CD4-positive, alpha-beta T cell treated with Interleukin-15 for 4 hours (primary cell): ENCODE measurements at places on chromosomes 7 and 10.
A peak's percentile ranks its signal among the peaks of the same experiment; 100 is the strongest.

DNA sequence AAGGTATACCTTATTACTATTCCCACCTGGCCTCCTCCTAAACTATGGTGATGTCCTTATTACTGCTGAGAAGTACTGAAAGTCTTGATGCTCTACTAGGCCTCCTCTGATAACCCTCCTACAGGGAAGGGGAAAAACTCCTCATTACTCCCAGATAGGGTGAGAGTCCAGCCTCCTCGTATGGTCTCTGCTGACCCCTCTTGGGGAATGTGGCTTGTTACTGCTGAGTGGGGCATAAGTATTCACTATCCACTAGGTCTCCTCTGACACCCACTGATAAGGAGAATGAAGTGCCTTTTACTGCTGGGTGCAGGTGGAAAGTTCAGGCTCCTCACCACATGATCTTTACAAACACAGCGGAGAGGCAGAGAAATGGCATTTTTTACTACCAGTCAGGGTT lies 222.9 kb downstream of the CHRM2 start:
- DNase-seq = no peak

GRCh38 chr10:133141958-133142340 lies 18.1 kb upstream of the KNDC1 start:
- DNase-seq = no peak

DNA sequence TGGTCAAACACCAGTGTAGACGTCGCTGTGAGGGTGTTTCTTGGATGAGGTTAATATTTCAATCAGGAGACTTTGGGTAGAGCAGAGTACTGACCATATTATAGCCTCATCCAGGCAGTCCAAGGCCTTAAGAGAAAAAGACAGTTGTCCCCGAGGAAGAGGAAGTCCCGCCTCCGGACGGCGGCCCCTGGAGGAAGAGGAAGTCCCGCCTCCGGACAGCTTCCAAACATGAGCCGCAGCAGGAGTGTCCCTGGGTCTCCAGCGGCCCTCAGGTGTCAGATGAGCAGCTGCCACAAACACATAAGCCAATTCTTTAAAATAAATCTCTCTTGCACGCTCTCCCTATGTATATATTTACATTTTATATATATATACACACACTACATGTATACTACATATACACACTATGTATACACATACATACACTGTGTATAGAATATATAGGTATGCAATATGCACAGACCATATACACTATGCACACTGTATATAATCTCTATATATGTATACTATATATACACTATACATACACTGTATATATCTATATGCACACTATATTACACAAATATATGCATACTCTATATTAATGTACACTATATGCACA lies 37.5 kb downstream of the PWWP2B start:
- DNase-seq = peak; percentile 45

DNA sequence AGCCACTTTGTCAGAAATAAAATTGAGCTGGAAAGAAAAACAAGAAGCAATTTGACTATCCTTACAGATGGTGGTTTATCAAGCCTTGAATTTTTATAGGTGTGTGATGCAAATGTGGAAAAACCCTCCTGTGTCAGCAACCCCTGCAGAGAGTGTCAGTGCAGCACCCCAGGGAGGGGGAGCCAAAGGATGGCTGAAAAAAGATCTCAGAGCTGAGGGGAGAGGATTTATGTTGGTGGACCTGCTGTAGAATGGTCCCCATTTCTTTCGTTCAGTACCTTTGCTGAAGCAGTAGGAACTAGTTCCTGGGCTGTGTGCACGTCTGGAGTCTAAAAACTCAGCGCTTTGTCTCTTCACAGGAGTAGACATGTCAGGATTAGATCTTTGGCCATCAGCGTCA lies 239.0 kb downstream of the PHTF2 start:
- DNase-seq = no peak

DNA sequence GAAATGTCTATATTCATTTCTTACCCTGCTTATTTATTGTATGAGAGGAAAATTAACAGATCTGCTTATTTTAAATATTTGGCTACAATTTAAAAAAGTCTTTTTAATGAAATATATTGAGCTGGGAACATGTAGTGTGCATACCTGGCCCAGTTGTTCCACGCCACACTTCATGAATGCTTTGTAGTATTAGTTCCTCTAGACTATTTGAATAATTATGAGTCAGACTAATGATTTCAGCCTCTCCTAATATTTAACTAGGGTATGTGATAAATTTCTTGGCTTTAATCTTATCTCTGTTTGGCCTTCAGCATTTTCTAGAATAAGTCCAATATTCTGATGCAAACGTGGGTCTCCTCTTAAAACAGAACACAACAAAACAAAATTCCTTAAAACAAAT lies 226.6 kb downstream of the CREB5 start:
- DNase-seq = no peak

GRCh38 chr7:46454816-46455215 lies 533.7 kb upstream of the IGFBP3 start:
- no peak for DNase-seq

DNA sequence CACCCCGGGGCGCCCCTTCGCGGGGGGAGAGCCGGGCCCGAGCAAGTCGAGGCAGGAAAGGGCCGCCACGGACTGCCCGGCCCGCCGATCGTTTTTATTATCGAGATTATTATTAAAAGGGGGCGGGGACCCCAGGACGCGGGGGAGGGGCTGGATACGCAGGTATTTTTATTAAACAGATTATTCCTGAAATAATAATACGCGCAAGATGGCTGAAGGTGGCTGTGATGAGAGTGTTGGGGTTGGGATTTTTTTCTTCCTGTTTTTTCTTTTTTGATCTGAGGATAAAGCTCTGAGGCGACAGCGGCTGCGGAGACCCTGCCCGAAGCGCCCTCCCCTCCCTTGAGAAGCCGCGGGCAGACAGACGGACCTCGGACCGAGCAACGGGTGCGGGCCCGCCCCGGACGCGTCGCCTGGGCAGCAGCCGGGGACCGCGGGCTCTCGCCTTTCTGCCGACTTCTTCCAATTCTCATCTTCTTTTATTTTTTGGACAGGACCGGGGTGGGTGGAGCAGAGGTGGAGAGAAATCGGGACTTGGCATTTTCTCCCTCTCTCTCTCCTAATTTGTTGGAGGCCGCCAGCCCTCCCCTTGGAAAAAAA lies 1.4 kb upstream of the TRIM8 start:
- peak; percentile 50 for DNase-seq

- no peak for DNase-seq
These were observed 63.6 kb upstream of the NKX6-2 start for GRCh38 chr10:132849546-132850031.

- no peak for DNase-seq
These were observed 69.8 kb downstream of the MET start for GRCh38 chr7:116741625-116742316.

DNA sequence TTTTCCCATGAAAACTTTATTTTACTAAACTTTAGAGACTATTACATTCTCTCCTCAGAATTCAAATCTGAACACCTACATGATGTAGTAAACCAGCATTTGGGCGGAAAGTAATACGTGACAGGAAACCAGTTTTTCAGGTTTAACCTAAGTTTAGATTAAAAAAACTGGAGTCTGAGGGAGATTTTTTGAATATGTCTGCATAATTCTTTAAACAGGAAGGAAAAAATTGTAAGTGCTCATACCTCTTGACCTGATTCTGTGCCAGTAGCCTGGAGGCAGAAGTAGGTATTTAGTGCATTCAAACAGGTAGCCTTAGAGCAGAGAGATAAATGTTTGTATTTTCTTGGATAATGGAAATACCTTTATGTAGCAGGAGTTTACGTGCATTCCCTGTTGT lies 224.3 kb downstream of the MDFIC start:
- no peak for DNase-seq

GRCh38 chr10:20898866-20899535 lies 1.9 kb upstream of the NEBL start:
- DNase-seq = no peak

DNA sequence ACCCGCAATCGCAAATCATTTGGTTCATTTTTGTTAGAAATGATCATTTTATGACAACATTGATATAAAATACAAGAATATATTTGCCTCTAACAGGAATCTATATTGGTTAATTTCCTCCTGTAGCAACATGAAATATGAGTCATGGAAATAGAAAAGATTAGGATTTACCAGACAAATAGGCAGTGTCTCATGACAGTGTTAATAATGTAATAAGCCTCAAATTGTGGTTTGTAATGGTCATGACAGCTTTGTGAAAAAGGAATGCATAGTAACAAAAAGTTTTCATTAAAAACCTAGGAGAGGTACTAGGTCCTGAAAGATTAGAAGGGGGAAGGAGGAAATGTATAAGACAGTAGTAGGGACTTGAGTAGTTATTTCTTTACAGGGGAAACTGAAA lies 7.9 kb upstream of the SLK start:
- DNase-seq = no peak

GRCh38 chr7:137978464-137979237 lies 23.2 kb downstream of the CREB3L2 start:
- no peak for DNase-seq

DNA sequence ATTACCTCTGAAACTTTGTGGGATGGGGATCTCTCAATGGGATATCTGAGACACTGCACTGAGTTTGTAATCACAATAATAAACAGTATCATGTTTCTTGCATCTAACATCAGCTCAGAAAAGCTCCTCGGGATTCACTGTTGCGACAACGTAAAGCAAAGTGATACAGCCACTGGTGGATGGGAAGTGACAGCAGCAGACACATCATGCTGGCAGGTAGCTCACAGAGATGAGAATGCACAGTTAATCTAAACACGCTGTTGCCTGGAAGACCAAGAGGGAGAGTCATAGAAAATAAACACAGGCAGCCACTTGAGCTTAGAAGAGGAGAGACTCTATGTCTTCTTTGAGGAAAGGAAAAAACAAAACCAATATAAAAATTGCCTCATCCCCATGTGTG lies 513.8 kb downstream of the MAGI2 start:
- DNase-seq = no peak

DNA sequence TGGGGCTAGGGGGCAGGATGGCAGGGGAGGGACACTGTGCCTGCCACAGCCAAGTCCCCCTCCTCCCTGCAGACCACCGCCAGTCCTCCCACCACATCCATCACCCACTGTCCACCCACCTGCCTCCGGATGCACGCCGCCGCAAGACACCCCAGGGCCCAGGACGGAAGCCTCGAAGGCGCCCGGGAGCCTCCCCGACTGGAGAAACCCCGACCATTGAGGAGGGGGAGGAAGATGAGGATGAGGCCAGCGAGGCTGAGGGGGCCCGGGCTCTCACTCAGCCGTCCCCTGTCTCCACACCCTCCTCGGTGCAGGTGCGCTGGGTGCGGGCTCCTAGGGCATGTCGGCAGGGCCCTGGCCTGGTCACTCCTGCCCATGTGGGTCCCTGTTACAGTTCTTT lies 5.1 kb downstream of the SLC4A2 start:
- DNase-seq = no peak

DNA sequence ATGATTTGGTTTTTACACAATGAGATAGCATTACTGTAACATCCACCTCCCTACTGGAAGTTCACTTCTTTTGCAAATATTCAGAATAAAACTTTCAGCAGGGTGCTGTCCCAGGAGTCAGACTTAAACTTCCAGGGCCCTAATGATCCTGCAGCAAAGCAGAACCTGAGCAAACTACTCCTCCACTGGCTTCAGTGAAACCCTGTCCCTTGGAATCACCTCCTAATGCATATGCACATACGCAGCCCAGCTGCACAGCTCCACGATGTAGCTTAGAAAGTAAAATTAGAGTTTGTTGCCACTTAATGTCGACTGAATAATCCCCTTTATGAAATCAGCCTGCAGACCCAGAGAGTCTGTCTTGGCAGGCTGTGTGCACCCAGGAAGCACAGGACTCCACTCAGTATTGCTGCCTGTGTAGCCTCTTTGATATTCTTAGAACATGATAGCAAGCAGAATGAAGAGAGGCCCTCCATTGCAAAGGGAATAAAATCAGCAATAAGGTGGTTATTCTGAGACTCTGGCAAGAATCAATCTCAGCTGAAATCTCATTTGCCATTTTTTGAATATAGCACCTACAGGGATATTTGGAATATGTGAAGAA lies 1.6 kb downstream of the NPSR1 start:
- no peak for DNase-seq

DNA sequence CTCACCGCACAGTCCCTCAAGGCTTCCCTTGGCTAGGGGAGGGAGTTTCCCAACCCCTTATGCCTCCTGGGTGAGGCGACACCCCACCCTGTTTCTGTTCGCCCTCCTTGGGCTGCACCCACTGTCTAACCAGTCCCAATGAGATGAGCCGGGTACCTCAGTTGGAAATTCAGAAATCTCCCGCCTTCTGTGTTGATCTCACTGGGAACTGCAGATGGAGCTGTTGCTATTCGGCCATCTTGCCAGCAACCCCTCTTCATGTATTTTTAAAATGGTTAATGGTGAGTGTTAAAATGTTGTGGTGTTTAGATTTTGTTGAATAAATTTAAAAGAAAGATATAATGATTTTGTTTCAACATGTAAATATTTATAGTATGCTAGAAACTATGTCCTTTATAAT lies 22.0 kb downstream of the UMAD1 start:
- no peak for DNase-seq

GRCh38 chr7:5255832-5256231 lies 26.9 kb upstream of the SLC29A4 start:
- DNase-seq = no peak

GRCh38 chr10:114615600-114616007 lies 42.5 kb downstream of the ABLIM1 start:
- DNase-seq = no peak

- DNase-seq = no peak
These were observed 9.9 kb downstream of the FAM204A start for GRCh38 chr10:118332236-118332635.

GRCh38 chr10:3527869-3528268 lies 257.1 kb downstream of the KLF6 start:
- DNase-seq = no peak

DNA sequence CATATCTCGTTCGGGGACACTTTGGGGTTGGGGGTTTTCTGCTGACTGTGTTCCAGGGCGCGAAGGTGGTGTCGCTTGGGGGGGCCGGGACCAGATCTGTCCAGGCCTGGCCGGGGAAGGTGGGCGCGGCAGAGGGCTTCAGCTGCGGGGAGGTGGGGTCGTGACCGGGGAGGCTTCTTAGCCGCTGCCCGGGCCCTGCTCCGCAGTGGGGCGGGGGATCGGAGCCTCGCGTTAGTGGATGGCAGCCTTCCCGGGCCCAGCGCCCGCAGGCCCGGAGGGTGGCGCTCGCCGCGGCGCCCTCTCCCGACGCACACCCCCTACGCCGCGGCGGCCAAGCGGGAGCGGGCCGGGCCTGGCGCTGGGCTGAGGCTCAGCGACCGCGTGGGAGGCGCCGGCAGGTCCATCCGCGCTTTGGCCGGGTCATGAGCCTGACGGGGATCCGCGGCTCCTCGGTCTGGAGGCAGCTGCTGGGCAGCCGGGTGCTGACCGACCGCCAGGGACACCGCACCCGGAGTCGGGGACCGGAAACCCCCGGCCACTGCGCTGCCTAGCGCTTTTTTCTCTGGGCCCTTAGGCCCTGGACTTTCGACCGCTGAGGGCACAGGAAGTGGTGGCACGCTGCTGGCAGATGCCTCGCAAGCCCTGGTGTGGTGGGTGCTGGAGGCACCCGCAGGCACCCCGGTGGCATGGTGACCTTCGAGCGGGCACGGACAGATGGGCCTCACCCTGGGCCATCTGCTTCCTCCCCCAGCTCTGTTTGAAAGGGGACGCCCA lies 1.2 kb downstream of the AGAP3 start:
- peak; percentile 21 for DNase-seq

- no peak for DNase-seq
These were observed 269.2 kb downstream of the MAD1L1 start for GRCh38 chr7:1963575-1963974.

GRCh38 chr10:77501846-77502261 lies 135.8 kb downstream of the KCNMA1 start:
- DNase-seq = no peak
